Cardiac muscle cell (in vitro differentiated cells and primary cell): ENCODE measurements at places on chromosomes 3 and 15. TPM values are rescaled to one million over a fixed set of nuclear protein-coding genes. Genes with fewer than 3 reads are reported as not detected.

DNA sequence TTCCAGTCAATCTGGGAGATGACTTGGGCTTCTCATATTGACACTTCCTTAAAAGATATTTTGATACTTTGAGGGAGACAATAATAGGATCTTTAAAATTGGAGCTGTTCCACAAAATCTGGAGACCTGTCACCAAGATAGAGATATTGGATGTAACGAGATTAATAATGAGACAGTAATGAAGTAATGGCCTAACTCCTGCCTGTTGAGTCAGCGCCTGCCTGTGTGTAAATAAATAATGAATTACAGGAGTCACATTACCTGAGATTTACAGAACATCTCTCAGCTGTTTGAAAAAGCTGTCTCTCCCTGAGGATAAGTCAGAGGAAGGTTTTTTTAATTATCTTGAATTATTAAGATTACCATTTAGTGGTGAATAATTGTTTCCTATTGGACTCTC is 43.8 kb upstream of the MITF start:
- DNase-seq: no peak
- no peak overlapping the region for H3K4me3 ChIP-seq
- H3K27ac ChIP-seq: no peak overlapping the region
- H3K27me3 ChIP-seq: no peaks in the 10 kb centered on the region
- H3K4me1 ChIP-seq: peaks cover 5% of the 10 kb centered on the region

- no peak overlapping the region for H3K27ac ChIP-seq
- no peak overlapping the region for H3K4me3 ChIP-seq
- peaks cover 23% of the 10 kb centered on the region for H3K4me1 ChIP-seq
- no peak for DNase-seq
- H3K36me3 ChIP-seq: no peaks in the 10 kb centered on the region
Observed at GRCh38 chr15:74170875-74171578, 2.5 kb upstream of the ISLR start.

DNA sequence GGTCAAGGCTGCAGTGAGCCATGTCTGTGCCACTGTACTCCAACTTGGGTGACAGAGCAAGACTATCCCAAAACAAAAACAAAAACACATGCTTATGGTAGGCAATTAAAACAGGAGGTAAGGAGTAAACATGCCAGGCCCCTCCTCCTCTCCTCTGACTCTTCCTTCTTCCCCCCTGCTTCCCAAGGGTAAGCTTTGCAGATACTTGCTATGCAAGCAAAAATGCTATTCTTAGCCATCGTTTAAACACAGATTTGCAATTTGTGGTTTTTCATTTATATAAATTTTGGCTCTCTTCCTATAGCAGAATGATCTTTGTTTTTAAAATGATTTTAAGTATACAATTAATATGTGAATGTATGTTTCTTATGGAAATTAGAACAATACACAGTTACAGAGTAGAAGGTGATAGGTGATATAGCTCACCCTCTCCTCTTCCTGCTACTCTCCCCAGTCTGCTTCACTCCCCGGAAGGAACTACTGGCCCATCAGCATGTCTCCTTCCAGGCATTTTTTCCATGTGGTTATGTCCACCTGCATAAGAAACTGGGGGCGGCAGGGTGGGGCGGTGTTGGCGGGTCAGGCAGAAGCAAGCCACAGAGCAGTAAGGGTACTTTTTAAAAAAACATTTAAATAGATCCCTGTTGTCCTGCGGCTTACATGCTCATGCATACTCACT is 42.1 kb downstream of the IGF1R start:
- no peaks in the 10 kb centered on the region for H3K36me3 ChIP-seq
- H3K27ac ChIP-seq: no peak overlapping the region
- no peak for DNase-seq
- H3K4me1 ChIP-seq: peaks cover 39% of the 10 kb centered on the region
- H3K4me3 ChIP-seq: no peak overlapping the region

ECE2 gene
- not detected in 2 replicates for total RNA-seq

- DNase-seq: no peak
- no peak overlapping the region for H3K27ac ChIP-seq
- no peaks in the 10 kb centered on the region for H3K4me1 ChIP-seq
- no peaks in the 10 kb centered on the region for H3K27me3 ChIP-seq
Observed at GRCh38 chr15:77982127-77982490, 95.4 kb downstream of the TBC1D2B start.

DNA sequence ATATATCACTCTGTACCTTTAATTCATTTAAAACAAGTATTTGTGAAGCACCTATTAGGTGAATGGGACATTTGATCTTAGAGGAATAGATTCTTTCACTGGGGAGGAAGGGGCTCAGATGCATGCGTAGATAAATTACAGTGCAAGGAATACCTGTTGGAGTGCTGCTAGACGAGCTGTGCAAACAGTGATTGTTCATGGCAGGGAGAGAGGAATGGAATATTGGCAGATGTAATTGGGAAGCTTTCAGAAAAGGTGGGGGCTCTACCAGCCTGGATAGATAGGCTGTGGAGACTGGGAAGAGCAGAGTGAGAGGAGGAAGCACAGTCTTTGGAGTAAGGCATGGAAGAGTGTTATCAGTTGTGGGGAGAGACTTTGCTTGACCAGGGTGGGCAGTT is 116.8 kb downstream of the AKAP13 start:
- H3K4me1 ChIP-seq: peaks cover 40% of the 10 kb centered on the region
- DNase-seq: no peak
- H3K27me3 ChIP-seq: no peaks in the 10 kb centered on the region

CXCR6 gene
- not detected in 2 replicates for total RNA-seq

DNA sequence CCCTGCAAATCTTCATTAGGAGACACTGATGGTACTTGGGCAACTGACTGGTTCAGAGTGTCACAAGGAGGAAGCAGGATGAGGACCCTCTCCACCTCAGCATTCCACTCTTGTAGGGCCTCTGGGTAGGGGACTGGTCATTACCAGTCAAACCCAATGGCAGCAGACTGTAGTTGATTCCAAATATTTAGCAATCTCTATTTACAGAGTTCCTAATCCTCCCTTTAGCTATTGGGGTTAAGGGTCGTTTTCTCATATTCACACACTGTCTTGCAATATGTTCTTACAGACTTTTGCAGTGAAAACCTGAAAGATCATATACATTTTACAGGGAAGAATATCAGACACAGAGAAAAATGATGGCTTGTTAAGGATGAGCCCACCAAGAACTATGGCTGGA is 397.7 kb downstream of the GAP43 start:
- no peaks in the 10 kb centered on the region for H3K4me1 ChIP-seq
- H3K27me3 ChIP-seq: no peaks in the 10 kb centered on the region
- no peak overlapping the region for H3K27ac ChIP-seq
- no peak overlapping the region for H3K4me3 ChIP-seq
- H3K36me3 ChIP-seq: no peaks in the 10 kb centered on the region

CISH gene
- 6.9 and 8.2 TPM in 2 replicates for total RNA-seq

SPSB4 gene
- total RNA-seq: 66.4 and 82.2 TPM in 2 replicates

DNA sequence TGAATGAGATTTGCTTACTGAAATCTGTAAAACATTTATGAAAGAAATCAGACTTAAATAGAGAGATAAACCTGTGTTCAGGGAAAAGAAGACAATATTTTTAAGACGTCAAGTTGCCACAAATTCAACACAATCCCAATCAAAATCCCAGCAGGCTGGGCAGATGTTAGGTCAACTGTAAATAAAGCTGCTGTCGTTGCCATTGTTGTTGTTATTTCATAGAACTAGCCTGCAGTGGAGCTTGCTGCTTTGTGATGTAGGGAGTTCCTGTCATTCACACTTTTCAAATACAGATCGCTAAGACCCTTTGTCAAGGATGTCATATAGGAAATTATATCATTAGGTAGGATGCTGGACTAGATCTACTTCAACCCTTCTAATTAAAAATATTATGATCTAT is 123.1 kb downstream of the NEO1 start:
- H3K4me3 ChIP-seq: no peak overlapping the region
- no peaks in the 10 kb centered on the region for H3K27me3 ChIP-seq
- DNase-seq: no peak
- no peak overlapping the region for H3K27ac ChIP-seq

CCDC66 gene
- 8.7 and 23.8 TPM in 2 replicates for total RNA-seq

SERPINI2 gene
- 0.57 TPM in 1 of 2 replicates, not detected in the other for total RNA-seq

DNA sequence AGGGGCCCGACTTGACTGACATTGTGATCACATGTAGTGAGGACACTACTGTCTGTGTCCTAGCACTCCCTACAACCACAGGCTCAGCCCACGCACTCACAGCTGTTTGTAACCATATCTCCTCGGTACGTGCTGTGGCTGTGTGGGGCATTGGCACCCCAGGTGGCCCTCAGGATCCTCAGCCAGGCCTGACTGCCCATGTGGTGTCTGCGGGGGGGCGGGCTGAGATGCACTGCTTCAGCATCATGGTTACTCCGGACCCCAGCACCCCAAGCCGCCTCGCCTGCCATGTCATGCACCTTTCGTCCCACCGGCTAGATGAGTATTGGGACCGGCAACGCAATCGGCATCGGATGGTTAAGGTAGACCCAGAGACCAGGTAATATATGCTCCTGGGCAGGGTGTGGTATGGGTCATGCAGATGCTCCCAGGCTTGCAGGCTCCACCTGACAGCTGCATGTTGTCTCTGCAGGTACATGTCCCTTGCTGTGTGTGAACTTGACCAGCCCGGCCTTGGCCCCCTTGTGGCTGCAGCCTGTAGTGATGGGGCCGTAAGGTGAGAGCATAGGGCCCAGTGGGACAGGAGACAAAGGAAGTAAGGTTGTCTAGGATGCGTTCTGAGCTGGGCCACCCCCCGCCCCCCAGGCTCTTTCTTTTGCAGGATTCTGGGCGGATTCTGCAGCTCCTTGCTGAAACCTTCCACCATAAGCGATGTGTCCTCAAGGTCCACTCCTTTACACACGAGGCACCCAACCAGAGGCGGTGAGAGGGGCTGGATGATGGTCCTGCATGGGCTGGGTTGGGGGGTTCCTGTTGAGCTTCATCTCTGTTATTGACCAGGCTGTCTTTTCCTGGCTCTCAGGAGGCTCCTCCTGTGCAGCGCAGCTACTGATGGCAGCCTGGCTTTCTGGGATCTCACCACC is 4.4 kb downstream of the DALRD3 start:
- H3K4me1 ChIP-seq: peaks cover 5% of the 10 kb centered on the region
- peak; percentile 42 for DNase-seq
- H3K4me3 ChIP-seq: no peak overlapping the region
- H3K36me3 ChIP-seq: peaks cover 38% of the 10 kb centered on the region

SLC6A20 gene
- 0.14 and 0.39 TPM in 2 replicates for total RNA-seq

DNA sequence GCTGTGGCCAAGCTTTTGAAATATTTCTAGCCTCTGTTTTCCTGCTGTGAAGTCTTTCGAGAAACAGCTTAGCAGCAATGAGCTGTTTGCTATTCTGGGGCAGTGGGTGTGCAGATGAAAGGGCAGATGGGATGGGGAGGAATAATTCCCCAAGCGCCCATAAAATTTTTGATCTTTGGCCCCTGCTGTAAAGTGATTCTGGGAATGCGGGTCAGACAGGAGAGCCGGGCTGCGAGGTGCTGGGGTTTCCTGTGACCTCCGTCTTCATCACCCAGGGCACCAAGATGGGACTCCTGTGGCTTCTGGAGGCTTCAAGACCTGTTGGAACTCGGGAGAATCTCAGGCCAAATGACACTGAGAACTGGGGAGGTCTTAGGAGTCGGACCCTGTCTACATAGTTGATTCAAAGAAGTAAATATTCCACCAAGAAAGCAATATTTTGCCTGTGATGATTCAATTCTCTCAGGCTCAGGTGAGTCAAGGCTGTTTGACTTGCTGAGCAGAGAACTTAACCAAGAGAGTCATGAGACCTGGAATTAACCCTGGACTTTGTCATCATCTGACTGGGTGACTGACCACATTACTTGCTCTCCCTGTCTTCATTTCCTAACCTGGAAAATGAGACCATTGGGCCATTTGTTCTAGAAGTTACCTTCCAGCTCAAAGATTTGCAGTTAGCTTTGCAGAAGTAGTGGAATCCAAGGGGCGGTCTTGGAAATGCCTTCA is 86.4 kb downstream of the POLR2M start:
- no peaks in the 10 kb centered on the region for H3K36me3 ChIP-seq
- H3K4me1 ChIP-seq: no peaks in the 10 kb centered on the region
- H3K27me3 ChIP-seq: no peaks in the 10 kb centered on the region
- no peak for DNase-seq
- no peak overlapping the region for H3K27ac ChIP-seq
- no peak overlapping the region for H3K4me3 ChIP-seq

DNA sequence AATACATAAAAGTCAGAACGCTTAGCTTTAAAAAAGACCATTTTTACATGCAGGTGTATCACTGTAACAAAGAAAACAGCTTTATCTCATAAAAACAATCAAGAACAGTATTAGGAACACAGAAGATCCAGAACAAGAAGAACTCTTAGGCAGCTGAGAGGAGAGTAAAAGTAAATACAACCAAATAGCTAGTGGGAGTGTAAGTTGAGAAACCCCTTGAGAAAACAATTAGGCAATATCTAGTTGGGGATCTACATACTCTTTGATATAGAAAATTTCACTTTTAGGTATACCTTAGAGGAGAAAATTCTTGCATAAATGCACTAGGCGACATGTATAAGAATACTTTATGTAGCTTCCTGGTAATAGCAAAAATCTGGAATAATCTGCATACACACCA is 7.5 kb downstream of the TMF1 start:
- no peak overlapping the region for H3K27ac ChIP-seq
- no peak for DNase-seq
- peaks cover 73% of the 10 kb centered on the region for H3K36me3 ChIP-seq
- no peaks in the 10 kb centered on the region for H3K27me3 ChIP-seq
- no peak overlapping the region for H3K4me3 ChIP-seq
- H3K4me1 ChIP-seq: no peaks in the 10 kb centered on the region

DNAJC13 gene
- 25.5 and 34.6 TPM in 2 replicates for total RNA-seq

DNA sequence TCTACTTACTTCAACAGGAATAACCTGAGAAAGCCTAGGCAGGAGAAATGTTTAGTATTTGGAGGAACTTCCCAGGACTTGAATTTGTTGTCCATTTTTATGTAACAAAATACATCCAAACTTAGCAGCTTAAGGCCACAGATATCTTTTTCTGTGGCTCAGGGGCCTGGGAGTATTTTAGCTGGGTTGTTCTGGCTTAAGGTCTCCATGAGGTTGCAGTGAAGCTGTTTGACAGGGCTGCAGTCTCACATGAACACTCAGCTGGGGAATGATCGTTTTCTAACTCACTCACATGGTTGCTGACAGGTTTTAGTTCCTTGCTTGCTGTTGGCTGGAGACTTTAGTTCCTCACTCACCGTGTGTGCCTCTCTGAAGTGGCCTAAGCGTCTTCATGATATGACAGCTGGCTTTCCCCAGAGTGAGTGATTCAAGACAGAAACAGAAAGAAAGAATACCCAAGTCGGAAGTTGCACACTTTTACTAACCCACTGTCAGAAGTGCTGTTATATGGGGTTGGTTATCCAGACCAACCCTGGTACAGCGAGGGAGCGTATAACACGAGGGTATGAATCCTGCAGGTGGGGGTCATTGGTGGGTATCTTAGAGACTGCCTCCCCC is 229.7 kb upstream of the TBL1XR1 start:
- no peak overlapping the region for H3K4me3 ChIP-seq
- H3K27ac ChIP-seq: no peak overlapping the region
- DNase-seq: no peak

- peaks cover 20% of the 10 kb centered on the region for H3K4me1 ChIP-seq
- no peak for DNase-seq
- no peaks in the 10 kb centered on the region for H3K27me3 ChIP-seq
Observed at GRCh38 chr3:48686538-48687219, 964 bp upstream of the NCKIPSD start.
